ENCODE measurements at places on chromosomes 2 and 18. TPM values are rescaled to one million over a fixed set of nuclear protein-coding genes. Genes with fewer than 3 reads are reported as not detected.

GRCh38 chr2:177603768-177604167 is 211.2 kb downstream of the AGPS start:
- no peak for DNase-seq

DNA sequence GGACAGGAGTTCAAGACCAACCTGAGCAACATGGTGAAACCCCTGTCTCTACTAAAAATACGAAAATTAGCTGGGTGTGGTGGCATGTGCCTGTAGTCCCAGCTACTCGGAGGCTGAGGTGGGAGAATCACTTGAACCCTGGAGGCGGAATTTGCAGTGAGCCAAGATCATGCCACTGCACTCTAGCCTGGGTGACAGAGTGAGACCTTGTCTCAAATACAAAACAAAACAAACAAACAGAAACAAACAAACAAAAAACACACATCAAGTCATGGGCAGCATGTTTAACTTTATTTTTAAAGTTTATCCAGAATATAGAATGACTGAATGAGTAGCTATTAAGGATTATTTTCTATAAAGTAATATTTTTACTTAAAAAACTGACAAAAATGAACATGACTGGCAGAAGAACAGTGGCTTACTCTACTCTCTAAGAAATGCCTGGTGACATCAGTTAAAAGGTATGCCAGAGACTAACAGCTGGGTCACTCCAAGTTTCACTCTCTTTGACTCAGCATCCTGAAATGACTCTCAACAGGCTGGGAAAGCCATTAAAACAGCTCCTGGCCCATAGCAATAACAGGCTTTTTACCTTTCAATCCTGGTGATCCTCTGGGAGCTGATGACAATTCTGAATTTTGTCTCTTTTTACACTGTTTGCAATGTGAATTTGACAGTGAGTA is 281.6 kb upstream of the STON1 start:
- DNase-seq = no peak

The ITPRIPL1 gene
- total RNA-seq = 0.44 TPM

- peak; percentile 67 for DNase-seq
Observed at GRCh38 chr2:224086226-224086914, 47.3 kb upstream of the SERPINE2 start.

GRCh38 chr2:62196278-62196901 is 475 bp downstream of the B3GNT2 start:
- no peak for DNase-seq

DNA sequence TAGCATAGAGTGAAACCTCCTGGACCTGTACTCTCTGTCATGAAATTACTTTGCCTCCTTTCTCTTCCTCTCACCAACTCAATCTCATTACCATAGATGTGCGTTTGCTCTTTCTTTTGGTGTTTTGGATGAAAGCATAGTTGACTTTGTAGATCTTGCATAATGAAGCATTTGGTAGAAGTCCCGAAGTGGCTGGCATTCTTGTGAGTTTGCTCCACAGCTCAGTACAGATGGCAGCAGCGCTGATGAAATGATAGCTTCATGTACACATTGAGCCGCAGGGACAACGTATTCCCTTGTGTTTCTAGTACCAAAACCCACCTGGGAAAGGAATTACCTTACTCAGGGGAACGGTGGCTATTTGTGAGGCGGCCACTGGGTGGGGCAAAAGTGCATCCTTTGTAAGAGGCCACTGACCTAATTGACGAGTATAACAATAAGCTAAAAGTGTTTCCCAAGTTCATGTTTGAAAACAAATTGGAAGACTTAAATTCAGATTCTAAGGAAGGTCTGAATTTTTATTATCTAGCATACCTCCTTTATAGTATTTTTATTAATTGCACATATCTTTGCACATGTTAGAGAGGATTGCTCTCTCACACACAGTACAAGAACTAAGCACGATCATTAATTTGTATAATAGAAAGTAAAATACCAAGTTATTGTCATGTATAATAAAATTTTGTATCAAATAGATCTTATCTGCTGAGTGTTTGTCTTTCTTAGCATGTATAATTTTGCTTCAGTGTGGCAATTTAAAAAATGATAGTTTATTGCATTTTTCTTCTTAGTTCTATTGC is 25.4 kb upstream of the CDH7 start:
- DNase-seq = no peak

GRCh38 chr2:30721241-30721640 is 86.0 kb downstream of the CAPN13 start:
- peak; percentile 30 for DNase-seq

DNA sequence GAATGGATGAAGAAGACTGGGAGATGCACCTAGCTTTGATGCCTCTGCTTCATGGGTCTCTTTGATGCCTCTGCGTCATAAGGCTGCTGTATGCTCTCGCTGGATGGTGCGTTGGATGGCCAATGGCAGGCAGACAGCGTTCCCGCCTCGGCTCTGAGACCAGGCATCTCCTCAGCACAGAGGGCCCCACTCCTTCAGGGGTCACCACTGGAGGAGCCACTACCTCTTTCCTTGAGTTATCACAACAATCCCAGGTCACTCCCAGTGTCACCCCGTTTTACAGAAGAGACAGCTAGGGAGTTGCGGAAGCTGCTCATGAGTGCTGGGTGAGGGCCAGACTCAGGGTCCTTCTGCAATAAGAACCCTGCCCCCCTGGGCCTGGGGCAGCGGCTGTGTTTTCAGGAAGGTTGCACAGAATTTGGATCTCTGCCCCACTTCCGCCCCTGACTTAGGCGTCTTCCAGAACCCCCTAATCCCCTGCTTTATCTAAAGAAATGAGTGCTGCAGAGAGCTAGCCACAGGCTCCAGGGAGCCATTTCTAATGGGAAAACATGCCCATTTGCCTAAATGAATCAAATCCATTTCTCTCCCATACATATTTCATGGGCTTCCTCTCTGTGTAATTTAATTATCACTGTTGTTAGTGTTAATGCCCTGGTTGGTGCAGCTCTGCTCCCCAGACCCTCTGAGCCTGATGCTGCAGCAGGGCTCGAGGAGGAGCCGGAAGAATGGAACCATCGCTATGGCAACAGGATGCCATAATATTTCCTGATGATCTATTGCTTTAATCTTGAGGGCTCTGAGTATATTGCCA is 131.8 kb upstream of the HS6ST1 start:
- DNase-seq = peak; percentile 49

The ZNF804A gene
- total RNA-seq = not detected

GRCh38 chr2:56666777-56667176 is 483.0 kb downstream of the CCDC85A start:
- no peak for DNase-seq

DNA sequence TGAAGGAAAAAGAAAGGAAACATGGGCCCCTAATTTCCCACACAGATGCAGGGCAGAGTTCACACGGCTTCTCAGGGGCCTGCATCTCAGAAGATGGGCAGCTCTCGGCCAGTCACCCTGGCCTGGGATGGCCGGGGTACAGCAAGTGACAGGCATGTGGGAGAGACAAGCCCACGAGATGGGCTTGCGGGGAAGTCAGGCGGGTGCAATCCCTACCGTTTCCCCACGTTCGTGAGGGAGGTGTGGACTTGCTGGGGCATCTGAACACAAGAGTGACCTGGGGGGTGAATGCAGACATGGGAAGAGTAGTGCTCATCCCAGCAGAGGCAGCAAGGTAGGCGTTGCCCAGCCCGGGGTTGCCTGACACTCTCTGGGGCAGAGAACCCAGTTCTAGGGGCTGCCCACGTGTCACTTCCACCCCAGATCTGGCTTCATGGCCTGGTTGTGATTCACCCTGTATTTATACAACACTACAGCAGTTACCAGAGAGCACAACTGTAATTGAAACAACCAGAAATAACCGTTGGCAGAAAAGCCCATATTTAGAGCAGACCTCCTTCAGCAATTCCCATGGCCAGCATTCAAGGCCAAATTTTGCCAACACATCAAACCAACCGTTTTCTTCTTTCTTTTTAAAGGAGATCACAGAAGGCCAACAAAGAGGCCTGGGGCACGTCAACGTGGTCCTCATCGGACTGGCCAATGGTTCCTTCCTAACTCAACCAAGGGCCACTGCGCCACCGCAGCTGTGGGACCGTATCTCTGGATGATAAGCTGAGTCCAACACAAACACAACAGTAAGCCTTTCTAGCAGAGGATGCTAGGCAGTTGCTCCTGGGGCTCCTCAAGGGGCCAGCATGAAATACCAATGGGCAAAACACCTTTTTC is 58.4 kb downstream of the PARD6G start:
- no peak for DNase-seq

The EPB41L3 gene
- 12.6 TPM for total RNA-seq

The IL18RAP gene
- 1.4 TPM for total RNA-seq

The GRB14 gene
- 15.5 TPM for total RNA-seq

DNA sequence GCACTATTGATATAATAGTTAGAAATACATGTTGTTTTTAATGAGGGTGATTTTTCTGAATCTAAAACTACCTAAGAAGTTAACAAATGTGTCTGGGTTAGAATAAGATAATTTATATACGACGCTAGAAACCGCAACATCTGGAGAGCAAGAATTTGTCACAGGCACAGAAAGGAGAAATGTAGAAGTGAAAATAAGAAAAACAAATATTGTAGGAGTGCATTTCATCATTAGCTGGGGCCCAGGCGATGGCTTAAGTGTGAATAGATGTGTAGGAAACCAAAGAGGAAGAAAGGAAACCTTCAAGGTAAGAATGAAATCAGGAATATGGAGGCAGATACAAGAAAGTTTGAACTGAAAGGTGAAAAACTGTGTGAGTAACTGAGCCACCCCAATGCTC is 90.3 kb downstream of the LRP2 start:
- no peak for DNase-seq

- DNase-seq = no peak
Observed at GRCh38 chr18:38695559-38696280, 1130.1 kb upstream of the CELF4 start.

The DYNAP gene
- total RNA-seq = not detected

DNA sequence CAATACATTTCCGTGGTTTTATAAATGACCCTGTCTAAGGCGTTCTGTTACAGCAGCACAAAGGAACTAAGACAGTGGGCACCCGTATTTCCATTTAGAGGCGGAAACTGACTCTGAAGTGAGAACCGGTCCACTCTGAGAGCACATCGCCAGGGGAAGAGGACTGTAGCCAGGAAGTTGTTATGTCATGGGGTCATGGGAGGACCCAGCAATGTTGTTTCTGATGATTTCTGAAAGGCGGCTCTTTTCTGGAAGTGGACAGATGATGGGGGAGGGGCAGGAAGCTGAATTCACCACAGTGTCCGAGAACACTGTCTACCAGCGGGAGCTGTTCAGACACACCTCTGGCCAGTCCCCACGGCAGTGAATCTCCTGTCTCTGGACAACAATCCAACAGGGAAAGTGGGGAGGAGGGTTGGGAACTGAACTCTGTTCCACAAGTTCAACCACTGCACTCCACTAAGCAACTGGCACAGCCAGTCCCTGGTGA is 2.1 kb upstream of the LRRFIP1 start:
- no peak for DNase-seq

GRCh38 chr2:220509966-220510365 is 882.5 kb downstream of the SLC4A3 start:
- no peak for DNase-seq

DNA sequence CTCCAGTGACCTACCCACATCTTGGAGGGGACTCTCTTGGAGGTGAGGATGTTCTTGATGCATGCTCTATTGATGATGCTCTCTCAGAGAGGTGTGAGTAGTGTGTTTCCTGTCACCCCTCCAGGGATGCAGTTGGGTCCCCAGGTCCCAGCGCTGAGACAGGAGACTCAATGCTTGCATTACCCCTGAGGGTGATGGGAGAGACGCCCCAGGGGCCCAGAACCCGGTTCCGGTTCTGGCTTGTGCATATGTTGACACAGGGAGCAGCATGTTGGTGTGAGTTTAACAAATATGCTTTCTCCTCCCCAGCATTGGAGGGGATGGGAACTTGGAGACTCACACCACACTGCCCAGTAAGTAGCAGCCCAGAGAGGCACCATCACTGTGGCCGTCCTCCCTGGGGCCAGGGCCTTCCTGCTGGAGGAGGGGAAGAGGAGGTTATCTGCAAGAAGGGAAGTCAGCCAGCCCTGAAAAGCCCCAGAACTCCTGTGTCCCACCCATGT is 124.5 kb downstream of the PLB1 start:
- DNase-seq = no peak

The CDH20 gene
- total RNA-seq = 0.41 TPM

All from right atrium auricular region (tissue), 2 donors.